ENCODE measurements at places on chromosomes 5 and 9. TPM values are rescaled to one million over a fixed set of nuclear protein-coding genes. Genes with fewer than 3 reads are reported as not detected.

- DNase-seq, result no peak
These were observed 27.6 kb downstream of the EGFLAM start for GRCh38 chr5:38286002-38286401.

DNA sequence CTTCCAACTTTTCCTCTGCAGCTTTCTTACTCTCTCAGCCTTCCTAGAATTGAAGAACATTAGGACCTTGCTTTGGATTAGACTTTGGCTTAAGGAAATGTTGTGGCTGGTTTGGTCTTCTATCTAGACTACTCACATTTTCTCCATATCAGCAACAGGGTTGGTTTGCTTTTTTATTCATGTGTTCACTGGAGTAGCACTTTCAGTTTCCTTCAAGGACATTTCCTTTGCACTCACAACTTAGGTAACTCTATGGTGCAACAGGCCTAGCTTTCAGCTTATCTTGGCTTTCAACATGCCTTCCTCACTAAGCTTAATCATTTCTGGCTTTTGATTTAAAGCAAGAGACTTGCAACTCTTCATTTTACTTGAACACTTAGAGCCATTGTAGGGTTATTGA lies 153.1 kb downstream of the CCDC192 start:
- no peak for DNase-seq

DNA sequence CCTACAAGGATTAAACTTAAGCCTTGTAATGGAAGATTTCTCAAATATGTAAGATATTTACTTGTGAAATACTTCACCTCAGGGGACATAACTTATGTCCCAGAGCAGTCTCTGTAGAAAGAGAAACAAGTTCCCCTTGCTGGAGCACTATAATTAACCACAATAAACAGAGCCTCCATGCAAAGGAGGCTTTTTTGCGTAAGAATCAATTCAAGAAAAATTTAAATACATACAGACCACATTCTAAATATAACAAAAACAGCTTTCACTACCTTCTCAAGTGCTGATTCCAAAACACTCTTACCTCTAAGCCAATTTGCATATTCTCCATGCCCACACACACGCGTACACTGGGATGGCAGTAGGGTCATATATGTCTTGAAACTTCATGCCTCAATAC lies 30.7 kb upstream of the CCNB1 start:
- DNase-seq, result no peak

DNA sequence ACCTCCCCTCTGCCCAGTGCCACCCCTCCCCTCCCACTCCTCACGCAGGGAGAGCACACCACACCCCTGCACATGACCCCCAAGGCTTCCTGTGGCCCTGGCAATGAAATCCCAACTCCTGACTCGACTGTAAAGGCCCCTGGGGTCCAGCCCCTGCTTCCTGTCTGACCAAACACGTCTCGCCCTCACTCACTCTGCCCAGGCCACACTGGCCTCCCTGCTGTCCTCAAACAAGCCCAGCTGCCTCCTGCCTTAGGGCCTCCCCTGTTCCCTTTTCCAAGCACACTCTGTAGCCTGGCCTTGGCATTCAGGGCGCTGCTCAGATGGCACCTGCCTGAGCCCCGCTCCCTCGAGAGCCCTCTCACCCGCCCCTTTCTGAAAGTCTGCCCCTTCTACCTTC lies 42.4 kb downstream of the HK3 start:
- DNase-seq, result no peak

DNA sequence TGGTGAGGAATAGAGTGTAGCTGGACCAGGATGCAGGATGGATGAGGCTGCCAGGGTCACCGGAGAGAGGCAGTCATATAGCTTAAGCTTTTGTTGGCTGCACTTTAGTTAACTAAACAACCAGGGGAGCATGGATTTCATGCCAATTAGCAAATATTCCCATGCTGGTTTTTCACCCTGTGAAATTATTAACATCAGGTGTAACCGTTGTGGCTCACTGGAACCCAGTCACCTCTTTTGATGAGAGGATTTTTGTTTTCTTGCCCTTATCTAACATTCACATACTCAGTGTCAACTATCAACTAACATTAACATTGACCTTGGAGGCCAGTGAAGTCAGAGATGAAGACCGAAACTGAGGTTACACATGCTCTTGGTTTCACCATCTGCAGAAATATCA lies 97.2 kb upstream of the BASP1 start:
- no peak for DNase-seq

GRCh38 chr5:96146675-96147074 lies 185.0 kb upstream of the ELL2 start:
- DNase-seq, result no peak

DNA sequence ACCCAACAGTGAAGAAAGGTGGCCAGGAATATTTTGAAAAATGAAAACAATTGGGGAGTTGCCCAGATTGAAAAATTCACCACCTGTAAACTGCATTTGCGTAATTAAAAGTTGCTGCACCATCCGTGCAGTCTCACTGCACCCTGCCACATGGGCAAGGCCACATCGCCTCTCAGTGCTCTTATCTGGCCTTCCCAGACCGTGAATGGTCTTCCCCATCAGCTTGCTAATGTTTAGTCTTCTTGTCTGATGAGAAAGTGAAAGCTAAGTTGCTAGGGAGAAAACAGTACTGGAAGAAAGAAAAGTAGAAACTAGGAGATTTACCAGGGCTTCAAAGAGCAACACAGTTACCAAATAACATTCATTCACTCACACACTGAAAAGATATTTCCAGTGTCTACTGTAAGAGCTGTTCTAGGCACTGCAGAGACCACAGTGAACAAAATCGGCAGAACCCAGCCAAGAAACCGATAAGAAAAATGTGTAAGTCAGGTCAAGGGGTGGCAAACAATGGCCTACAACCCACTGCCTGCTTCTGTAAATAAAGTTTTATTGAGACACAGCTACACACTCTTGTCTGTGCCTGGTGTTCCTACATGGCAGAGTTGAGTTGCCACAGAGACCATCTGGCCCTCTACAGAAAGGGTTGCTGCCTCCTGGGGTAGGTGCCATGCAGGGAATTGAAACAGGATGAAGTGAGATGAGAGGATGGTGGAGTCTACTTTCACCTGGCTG lies 51.2 kb upstream of the CTSL start:
- no peak for DNase-seq

GRCh38 chr9:105702207-105702606 lies 7.9 kb downstream of the TMEM38B start:
- no peak for DNase-seq

DNA sequence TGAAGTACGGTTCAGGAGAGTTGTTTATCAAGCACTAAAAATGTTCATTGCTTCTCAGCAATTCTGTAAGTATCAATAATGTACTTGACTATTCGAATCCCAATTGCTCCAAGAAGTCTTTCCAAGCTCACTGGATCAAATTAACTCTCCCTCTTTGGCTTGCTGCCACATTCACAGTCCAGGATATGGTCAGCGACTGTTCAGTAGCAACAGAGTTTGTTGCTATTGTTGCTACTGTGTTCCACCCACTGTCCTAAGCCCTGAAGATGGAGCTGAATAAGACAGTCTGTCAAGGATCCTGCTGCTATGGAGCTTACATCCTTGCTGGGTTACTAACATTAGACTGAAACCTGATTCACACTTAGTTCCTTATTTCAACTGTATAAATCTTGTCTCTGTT lies 110.8 kb downstream of the FGF10 start:
- DNase-seq, result no peak

GRCh38 chr9:106868565-106868964 lies 5.6 kb downstream of the ZNF462 start:
- no peak for DNase-seq

DNA sequence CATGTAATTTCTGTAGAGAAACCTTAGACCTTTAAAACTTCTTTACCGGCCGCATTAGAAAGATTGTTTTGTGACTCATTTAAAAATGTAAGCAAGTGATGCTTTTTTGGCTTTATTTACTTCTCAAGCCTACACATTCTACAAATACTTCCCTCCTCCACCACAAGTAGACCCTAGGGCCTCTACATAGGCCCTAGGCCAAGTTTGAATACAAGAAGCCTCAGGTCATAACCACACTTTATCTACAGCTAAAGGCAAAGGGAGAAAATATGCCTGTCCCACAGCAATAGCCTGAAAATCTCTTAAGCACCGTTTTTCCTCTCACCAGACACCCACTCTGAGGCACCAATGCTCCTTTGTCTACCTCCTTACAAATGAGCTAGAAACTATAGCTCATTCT lies 53.9 kb downstream of the CSNK1A1 start:
- DNase-seq, result no peak

- no peak for DNase-seq
These were observed 11.1 kb upstream of the NKX2-5 start for GRCh38 chr5:173246135-173246495.

DNA sequence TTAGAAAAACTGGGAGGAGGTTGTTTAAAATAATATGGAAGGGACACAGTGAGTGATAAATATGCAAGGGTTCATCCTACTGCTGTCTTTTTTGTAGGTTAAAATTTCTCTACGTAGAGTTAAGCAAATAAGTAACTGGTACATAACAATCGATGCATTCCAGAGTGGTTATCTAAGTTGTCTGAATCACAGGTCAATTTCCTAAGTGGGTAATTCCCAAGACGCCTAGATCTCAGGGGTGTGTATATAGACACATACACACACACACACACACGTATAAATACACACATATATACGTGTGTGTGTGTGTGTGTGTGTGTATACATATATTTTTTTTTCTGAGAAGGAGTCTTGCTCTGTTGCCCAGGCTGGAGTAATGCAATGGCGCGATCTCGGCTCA lies 22.3 kb downstream of the CAAP1 start:
- no peak for DNase-seq

- DNase-seq, result no peak
These were observed 17.5 kb upstream of the PHF19 start for GRCh38 chr9:120894321-120895148.

GRCh38 chr9:93815135-93815534 lies 140.0 kb downstream of the BARX1 start:
- no peak for DNase-seq

NDST1 gene
- 62.5 TPM for polyA plus RNA-seq

PCDHGB7 gene
- polyA plus RNA-seq, result 14.0 TPM

SPINK7 gene
- 0.85 TPM for polyA plus RNA-seq

PTCD2 gene
- 12.4 TPM for polyA plus RNA-seq

DNM1 gene
- 216 TPM for polyA plus RNA-seq

TUSC1 gene
- polyA plus RNA-seq, result 22.5 TPM

GLRA1 gene
- not detected for polyA plus RNA-seq

CCDC69 gene
- polyA plus RNA-seq, result 4.9 TPM

C6 gene
- 3.5 TPM for polyA plus RNA-seq
